Stimulated activated CD8-positive, alpha-beta memory T cell treated with anti-CD3 and anti-CD28 coated beads, Interleukin-2, amount 100 ng/mL, for 1 hour (primary cell): ENCODE measurements at places on chromosomes 12 and 14.
A peak's percentile ranks its signal among the peaks of the same experiment; 100 is the strongest.

- DNase-seq = no peak
These were observed 345.9 kb downstream of the BCL11B start for GRCh38 chr14:98926146-98926545.

DNA sequence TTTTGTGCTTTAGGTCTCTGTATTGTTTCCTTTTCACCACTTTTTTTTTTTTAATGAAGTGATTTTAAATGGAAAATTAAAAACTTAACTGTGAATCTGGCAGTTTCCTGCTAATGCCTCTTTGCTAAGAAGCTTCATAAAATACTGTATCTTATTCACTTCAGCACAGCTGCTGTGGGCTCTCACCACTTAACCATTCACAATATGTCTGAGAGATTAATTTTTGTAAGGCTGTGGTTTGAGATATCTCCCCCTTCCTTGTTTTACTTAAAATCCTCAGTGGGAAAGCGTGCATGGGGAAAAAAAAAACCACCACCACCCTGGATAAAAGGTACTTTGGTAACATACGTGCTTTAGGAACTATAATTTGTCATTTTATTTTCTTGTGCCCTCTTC lies 115.9 kb downstream of the ETV6 start:
- no peak for DNase-seq

DNA sequence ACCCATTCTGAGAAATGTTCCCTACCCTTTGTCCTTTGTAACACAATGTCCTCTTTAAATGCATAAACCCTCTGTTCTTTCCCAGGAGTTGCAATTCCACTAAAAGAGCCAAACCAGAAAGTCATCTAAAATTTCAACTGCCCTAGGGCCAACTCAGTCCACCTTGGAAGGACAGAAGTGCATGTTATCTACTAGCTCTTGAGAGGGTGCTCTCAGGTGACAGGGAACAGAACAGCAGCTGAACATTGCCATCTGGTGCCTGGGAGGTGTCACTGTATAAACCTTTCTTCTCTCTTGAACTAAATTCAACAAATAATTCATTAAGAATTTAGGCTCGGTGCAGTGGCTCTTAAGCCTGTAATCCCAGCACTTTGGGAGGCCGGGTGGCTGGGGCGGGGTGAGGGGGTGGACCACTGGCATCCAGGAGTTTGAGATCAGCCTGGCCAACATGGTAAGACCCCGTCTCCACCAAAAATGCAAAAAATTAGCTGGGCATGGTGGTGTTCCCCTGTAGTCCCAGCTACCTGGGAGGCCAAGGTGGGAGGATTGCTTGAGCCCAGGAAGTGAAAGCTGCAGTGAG lies 10.3 kb upstream of the FERMT2 start:
- peak; percentile 44 for DNase-seq

DNA sequence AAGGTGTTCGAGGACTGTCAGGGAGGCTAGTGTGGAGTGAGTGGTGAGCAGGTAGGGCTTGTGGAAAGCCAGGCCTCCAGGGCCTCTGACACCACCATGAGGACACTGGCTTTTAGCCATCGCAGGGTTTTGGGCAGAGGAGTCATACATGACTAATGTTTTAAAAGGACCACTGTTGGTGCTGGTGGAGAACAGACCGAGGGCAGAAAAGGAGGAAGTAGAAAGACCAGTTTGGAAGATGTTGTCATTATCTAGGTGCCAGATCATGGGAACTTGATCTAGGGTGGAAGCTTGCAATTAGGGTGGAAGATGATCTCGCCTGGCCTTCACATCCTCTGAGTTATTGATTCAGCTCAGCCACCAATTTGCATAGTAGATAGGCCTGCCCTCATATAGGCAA lies 144.2 kb downstream of the C12orf75 start:
- DNase-seq = no peak
